ENCODE measurements at places on chromosomes 2 and 18. TPM values are rescaled to one million over a fixed set of nuclear protein-coding genes. Genes with fewer than 3 reads are reported as not detected.

- H3K4me1 ChIP-seq, result no peaks in the 10 kb centered on the region
- H3K27ac ChIP-seq, result no peak overlapping the region
- no peaks in the 10 kb centered on the region for H3K27me3 ChIP-seq
- DNase-seq, result no peak
Observed at GRCh38 chr2:167509586-167509985, 621.3 kb downstream of the XIRP2 start.

GRCh38 chr2:67899187-67899586 is 163.6 kb downstream of the C1D start:
- H3K4me3 ChIP-seq, result no peak overlapping the region
- H3K36me3 ChIP-seq, result peaks cover 16% of the 10 kb centered on the region
- H3K4me1 ChIP-seq, result peaks cover 49% of the 10 kb centered on the region
- no peak for DNase-seq

DNA sequence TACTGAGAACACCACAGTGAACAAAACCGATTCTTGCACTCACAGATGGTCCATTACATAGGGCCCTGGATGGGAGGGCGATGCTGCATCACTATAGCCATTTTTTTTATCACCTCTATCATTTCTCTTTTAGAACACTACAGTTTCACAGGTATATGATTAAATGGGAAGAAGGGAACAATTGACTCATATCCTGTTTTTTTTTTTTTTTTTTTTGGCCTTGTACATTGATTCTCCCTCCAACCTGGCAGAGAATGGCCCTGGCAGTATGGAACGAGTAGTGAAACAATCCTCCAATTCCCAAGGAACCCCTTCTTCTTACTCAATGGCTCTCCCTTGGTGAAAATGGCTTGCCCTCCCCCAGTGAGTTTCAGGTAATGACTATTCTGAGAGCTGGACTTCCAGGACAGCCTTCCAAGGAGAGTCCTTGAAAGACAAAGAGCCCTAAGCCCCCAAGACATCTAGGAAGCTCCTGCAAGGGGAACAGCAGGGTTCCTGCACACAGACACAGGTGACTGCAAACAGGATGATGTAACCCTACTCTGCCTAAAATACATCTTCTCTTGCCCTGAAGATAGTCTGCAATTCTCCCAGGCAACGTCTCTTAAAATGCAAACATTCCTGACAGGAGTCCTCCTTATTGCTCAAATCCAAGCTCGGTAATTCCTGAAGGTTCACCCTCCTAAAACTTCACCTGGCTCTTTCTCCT is 405.4 kb downstream of the SETBP1 start:
- H3K36me3 ChIP-seq, result no peaks in the 10 kb centered on the region
- H3K4me3 ChIP-seq, result no peak overlapping the region
- peaks cover 14% of the 10 kb centered on the region for H3K27me3 ChIP-seq
- H3K4me1 ChIP-seq, result no peaks in the 10 kb centered on the region

CYRIA gene
- total RNA-seq, result not detected

Data from HFFc6 (cell line).